M059J (cell line): ENCODE measurements at places on chromosomes 1 and 21.
A peak's percentile ranks its signal among the peaks of the same experiment; 100 is the strongest.

- DNase-seq, result no peak
Observed at GRCh38 chr1:76763738-76764137, 103.5 kb upstream of the ST6GALNAC5 start.

GRCh38 chr1:63705078-63705477 is 68.7 kb upstream of the ROR1 start:
- DNase-seq, result no peak

- DNase-seq, result peak; percentile 86
Observed at GRCh38 chr1:24964811-24965570, 34.9 kb upstream of the RUNX3 start.

DNA sequence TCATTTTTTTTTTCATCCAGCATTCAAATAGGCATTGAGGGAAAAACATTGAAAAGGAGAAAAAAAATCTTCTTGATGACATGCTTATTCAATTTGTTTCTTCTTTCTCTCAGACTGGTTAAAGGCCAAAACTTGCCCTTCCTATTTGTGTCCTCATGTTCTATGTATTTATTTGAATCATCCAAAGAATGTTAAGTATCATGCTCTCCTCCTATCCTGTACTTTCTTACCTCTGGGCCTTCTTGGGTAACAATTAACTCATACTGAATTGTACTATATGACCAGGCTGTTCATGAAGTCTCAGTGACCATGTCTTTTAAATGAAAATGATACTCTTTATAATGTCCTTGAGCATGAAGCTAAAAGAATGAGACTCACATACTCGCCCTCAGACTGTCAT is 36.5 kb upstream of the DENND1B start:
- no peak for DNase-seq

DNA sequence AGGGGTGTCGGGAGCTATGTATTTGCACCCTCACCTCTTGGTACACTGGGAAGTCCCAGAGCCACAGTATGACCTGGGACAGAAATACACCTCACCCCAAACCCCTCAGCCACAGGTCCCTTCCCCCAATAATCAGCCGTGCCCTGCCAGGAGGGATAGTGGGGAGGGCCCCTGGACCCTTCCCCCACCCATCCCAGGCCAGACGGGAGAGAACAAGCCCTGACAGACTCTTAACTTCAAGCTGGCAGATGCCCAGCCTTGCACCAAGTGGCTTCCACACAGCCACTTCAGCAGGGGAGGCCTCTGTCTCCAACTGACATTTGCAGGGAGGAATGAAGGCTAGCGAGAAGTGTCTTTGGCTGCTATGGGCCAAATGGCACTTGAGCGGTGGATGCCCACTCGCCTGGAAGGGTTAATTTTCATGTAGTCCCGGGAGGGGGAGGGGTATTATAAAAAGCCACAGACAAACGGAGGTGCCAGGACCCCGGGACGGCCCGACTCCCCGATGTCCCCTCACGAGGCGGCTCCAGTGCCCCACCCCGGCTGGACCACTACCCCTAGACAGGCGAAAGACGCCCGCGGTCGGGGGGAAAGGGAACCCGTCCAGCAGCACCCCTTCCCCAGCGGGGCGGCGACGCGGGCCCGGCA is 495 bp downstream of the SYNC start:
- DNase-seq, result peak; percentile 67

DNA sequence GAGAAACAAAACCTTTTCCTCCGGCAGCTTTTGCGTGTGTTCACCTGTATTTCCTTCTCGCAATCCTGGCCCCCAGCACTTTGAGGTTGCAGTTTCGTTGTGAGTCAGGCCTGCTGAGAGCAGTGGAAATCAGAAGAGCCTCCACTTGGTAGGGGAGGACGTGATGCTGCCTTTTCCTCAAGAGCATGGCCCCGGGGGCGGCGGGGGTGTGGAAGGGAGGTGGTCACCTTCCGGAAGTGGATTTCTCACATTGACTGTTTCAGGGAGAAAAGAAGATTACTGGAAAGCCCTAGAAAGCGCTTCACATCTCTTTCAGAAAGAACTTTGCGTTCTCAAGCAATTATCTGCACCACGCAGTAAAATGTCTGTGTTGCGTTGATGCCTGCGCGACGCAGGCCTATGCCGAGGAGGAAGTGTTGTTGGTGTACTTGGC is 12.2 kb upstream of the IL10 start:
- DNase-seq, result no peak

DNA sequence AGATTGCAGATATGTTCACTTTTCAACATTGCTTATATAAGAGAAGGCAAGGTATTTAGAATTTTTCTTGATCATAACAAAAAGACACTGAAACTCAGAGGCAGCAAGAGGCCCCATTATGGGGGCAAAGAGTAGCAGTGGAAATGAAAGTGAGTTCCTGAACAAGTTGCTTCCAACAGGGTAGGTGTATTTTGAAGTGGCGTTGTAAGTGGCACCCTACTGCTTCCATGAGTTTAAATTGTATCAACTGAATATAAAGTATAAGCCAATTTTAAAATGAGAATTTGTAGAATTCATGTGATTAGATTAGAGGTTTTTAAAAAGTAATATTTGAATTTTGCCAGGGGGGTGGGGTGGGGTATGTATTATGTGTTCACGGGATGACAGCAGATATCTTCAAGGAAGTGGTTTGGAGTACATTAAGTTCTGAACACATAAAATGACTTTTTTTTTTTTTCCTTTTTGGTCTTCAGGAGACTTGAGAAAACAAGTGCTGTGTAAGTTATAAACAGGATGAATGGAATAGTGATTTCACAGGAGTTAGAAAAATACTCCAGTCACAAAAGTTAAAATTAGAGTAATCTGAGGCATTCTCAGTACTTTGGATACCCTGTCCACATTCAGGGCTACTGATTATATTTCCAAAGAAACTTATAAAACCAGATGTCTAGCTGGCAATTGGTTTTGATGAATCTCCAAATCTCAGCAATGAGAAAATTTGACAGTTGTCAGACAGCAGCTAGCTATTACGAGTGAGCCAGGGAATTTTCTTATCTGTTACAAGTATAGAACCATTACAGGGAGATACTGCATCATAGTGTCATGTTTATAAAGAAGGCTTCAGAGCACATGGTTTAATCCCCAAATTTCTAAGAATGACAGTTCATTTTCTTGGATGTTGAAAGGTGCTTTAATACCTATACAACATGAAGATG is 182.0 kb downstream of the ST6GALNAC3 start:
- DNase-seq, result no peak

GRCh38 chr1:111476214-111476613 is 2.4 kb downstream of the C1orf162 start:
- DNase-seq, result no peak
